Right lung (tissue), 10 donors: ENCODE measurements at places on chromosomes 5 and 9.

DNA sequence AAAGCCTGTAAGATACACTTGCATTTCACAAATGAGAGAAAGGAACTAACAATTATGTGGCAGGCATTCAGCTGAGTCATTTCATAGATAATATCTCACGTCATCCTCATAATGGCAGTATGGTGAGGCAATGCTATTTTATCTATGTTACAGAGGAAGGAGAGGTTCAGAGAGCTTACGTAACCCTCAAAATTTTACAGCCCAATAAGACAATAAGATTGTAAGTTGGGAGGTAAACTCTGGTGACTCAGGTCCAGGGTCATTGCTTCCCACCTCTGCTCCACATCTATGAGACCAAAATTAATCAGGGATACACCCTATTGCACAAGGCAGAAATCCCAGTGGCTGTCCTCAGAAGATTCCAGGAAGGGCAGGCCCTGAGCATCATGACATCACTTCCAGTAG lies 309.7 kb downstream of the NSG2 start:
- DNase-seq = no peak

DNA sequence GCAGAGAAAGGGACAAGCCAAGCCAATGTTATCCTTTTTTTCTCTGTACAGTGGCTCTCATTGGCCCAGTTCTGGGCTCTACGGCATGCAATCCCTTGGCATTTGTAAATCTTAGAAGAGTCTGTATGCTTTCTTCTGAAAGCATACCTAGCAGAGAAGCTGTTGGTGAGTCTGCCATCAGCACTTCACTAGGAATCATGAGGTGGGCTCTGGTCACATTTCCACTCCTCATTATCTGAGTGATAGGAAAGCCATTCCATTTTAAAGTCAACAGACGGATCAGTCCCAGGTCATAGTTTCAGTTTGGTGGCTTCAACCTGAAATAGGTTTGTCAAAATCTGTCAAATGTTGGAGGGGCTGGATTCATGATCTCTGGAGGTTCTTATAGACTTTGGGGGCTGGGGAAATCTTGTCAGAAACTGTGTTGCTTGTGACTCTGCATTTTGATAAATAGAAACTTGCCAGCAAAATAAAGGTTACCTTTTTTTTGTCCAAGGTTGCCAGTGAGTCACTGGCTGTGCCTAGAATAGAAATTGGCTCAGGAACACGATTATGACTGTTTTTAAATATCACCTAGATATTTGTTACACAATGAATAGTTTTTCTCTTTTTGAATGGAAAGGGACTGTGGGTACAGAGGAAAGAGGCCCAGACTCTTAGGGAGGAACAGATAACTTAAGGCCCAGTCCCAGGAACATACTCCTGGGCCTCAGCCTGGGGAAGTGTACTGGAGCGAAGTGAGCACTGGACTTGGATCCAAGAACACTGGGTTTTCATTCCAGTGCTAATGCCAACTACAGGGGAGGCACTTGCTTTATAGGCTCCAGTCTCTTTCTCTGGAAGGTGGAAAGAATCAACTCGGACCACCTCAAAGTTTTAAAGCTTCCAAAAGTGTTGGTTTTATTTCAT lies 183.1 kb downstream of the NMUR2 start:
- DNase-seq = no peak

DNA sequence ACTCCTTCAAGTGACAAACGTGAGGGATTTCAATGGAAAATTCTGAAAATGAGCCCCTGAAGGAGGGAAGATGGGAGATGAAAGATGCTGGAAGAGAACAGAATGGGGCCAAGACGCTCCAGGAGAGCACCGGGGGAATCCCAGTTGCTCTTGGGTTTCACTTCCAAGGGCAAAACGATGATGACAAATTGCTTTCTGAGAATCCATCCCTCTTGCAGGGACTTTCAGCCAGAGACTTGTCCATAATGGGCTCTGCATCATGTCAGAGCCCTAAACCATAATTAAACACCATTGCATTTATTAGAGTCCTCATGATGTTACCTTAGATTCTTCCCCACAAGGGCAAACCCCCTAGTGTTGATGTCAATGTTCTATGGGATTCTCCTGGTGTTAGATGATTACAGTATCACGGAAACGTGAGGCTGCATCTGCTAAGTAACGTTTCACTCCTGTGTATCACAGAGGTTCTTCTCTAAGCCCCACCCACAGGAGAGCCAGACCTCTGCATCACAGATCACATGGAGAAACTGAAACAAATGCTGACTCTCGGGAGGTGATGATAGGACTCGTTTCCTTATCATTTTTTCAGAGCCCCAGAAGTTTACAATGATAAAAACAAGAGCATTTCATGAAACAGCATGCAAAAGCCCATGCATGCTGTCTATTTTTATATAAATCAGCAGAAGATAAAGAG lies 114.4 kb downstream of the TENT4A start:
- DNase-seq = no peak

DNA sequence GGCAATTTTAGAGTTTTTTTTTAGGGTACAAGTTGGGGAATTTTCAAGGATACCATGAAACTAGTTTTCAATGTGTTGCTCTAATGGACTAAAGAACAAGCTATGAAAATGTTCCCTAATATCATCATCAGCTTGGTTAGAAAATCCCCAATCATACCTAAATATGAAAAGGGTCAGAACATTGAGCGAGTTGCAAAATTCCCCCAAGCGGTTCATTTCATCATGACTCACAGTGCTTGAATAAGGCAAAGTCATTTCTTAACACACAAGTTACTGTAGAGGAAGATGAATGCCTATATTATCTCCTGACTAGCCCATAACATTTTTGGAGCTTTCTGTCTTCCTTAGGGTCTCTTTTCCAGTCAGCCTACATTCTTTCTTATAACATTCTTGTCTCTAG lies 62.7 kb downstream of the ST8SIA4 start:
- no peak for DNase-seq

DNA sequence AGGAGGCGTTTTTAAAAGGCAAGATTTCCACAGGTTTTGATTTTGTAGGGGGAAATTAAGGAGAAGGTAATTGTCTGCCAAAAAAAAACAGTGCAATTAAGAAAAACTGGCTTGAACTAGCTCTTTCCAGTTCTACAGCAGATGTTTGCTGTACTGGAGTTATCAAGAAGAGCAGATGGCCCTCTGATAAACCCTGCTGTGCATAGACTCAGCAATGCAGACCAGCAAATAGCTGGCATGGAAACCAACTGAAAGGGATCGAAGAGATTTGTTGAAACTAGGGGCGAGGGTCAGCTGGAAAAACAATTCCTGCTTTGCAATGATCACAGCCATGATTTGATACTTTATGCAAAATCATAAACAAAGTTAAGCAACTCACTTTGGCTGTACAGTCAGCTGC lies 17.8 kb upstream of the BHMT start:
- peak; percentile 25 for DNase-seq

GRCh38 chr5:171432076-171432475 lies 12.6 kb downstream of the FGF18 start:
- no peak for DNase-seq

- DNase-seq = no peak
Measured at GRCh38 chr5:31225118-31225517, 31.6 kb downstream of the CDH6 start.

DNA sequence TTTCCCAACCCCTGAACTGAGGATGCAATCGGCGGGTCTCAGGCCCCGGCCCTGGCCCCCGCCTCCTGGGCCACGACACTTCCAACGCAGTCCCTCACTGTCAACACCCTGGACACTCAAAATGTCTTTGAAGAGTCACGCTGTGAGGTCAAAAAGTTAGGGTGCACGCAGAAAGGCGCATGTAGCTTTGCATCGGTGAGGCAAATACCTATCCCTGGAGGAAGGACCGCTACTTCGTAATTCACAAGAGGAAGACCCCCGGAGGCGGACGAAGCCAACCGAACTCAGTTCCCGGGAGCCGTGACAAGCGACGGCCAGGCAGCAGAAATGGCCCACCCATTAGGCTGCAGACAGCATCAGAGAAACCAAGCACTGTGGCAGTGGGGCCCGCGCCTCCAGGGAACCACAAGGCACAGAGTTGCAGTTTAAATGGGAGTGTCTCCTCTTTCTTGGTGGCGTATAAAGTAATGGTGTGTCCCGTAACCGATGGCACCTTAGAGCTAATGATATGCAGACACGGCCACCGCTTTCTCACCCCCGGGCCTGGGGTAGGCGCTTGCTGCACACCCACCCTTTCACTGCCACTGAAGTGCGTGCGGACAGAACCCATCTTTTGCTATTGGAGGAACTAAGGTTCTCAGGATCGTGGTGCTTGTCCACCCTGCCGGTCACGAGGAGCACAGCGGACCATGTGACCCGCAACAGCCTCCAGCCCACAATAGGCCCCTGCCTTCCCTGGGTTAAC lies 9.0 kb downstream of the ADAMTS2 start:
- no peak for DNase-seq

DNA sequence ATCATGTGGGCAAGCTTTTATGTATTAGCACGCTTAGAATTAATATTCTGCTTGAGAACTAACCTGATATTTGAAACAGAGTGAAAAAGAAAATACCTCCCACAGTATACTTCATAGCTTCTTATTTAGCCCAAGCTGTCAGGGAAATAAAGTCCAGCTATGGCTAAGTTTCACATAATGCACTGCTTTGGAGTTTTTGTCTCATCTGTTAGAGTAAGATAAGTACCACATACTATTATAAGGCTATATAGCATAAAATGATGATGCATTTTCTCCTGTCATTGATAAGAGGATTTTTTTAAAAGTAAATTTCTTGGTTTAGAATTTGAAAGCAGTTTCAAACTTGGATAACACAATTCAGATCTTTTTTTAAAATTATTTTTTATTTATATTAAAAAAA lies 2.4 kb upstream of the ANKDD1B start:
- DNase-seq = no peak

- DNase-seq = no peak
Measured at GRCh38 chr5:115423051-115423450, 121.5 kb downstream of the FEM1C start.

DNA sequence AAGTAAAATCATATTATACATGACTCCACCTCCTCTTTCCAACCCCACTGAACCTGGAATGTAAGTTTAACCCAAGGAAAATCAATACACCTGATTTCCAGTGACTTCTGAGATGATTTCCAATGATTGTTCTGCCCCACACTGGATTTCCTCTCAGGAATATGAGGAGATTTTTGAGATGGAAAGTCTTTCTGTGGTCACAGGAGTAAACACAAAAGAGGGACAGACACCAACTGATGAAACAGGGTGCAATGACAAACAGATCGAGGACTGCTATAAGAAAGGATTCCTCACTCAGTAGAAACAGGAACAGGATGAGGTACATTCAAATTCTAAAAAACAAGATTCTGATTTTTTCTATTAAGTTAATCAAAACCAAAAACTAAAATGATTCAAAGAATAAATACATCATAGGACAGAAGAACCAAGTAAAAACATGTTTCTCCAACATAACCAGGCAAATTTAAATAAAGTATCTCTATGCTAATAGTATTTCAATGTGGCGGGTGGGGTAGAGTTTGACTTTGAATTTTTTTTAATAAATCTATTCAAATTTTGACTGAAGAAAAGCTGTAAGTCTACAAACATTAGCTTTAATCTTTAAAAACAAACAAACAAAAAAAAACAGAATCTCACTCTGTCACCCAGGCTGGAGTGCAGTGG lies 42.1 kb downstream of the DTWD2 start:
- no peak for DNase-seq

DNA sequence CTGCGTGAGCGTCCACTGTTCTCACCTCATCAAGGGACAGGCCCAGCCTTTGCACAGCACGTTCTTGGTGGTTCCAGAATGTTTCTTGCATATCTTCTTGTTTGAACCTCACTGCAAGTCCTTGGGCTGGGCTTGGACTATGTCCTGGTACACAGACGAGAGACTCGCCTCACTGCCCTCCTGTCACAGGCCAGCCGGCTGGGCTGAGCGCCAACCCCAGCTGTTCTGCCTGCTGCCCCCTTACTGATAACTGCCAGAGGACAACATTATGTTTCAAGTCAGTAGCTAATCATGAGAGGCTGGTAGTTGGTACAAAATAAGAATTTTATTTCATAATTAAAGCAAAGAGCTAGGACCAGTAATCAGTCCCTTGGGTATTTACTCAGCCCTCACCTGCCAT lies 52.8 kb upstream of the LRRTM2 start:
- DNase-seq = peak; percentile 36

- DNase-seq = no peak
Measured at GRCh38 chr9:130305381-130305780, 39.8 kb downstream of the HMCN2 start.

- no peak for DNase-seq
Measured at GRCh38 chr5:102931085-102931725, 176.1 kb downstream of the PAM start.
